ENCODE measurements at places on chromosomes 1 and 21.

- DNase-seq = no peak
Observed at GRCh38 chr1:21313886-21314721, 23.8 kb upstream of the ECE1 start.

- no peak for DNase-seq
Observed at GRCh38 chr1:106961646-106962045, 94.8 kb upstream of the PRMT6 start.

- DNase-seq = no peak
Observed at GRCh38 chr1:9500756-9501754, 38.2 kb upstream of the SLC25A33 start.

- DNase-seq = no peak
Observed at GRCh38 chr1:214658785-214659184, 55.8 kb downstream of the CENPF start.

DNA sequence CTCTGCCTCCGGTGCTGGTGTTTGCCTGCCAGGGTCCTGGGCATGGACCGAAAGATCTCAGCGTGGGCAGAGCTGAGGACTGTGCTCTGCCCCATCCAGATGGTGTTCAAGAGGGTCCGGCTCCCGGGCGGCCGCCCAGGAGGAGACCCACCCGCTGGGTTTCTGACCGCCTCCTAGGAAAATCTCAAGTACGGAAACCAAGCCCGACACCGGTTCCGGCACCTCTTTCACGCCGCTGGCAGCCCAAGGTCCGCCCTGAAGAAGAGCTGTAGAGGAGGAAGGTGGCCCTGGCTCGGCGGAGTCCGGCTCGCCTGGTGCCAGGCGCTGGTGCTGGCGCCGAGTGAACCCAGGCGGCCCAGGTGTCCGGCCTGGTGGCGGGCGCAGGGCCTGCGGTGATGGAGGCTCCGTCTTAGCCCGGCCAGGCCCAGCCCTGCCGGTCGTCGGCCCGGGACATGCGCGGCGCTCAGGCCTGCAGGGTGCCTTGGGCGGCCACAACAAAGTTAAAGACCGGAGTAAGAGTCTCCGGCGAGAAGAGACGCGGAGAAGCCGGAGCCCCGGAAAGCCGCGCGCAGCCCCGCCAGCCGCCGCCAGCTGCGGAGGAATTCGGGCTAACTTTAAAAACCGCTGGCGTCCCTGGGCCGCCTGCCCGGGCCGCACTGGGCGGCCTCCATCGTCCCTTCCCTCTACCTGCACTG, 1.5 kb downstream of the GRIK3 start:
- DNase-seq = no peak

DNA sequence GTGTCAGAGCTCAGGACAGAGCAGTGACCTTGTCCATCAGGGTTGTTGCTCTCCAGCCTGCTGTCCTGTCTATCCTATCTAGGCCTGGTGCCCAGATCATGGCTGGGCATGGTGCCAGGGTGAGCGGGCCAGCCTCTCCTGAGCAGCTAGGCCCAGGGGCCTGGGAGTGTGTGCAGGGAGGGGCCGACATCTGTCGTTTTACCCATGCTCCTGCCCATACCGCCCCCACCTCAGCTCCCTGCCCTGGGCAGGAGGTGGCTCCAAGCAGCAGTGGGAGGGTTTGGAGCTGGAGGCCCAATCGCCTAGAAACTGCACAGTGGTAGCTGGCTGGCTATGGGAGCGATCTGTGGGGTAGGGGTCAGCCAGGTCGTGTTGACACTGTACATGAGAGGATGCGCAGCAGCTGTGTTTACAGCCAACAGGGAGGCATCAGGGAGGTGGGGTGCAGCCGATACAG, 6.5 kb downstream of the INSRR start:
- DNase-seq = peak; percentile 90

All from NCI-H748 treated with DMSO at 0.1 percent for 48 hours (cell line).